Stimulated activated CD8-positive, alpha-beta memory T cell treated with anti-CD3 and anti-CD28 coated beads, Interleukin-2, amount 100 ng/mL, for 1 hour (primary cell): ENCODE measurements at places on chromosomes 5 and 9.
A peak's percentile ranks its signal among the peaks of the same experiment; 100 is the strongest.

- DNase-seq: no peak
Observed at GRCh38 chr5:160452036-160452435, 30.4 kb downstream of the PTTG1 start.

- no peak for DNase-seq
Observed at GRCh38 chr9:35690614-35691333, 1.0 kb upstream of the TPM2 start.

DNA sequence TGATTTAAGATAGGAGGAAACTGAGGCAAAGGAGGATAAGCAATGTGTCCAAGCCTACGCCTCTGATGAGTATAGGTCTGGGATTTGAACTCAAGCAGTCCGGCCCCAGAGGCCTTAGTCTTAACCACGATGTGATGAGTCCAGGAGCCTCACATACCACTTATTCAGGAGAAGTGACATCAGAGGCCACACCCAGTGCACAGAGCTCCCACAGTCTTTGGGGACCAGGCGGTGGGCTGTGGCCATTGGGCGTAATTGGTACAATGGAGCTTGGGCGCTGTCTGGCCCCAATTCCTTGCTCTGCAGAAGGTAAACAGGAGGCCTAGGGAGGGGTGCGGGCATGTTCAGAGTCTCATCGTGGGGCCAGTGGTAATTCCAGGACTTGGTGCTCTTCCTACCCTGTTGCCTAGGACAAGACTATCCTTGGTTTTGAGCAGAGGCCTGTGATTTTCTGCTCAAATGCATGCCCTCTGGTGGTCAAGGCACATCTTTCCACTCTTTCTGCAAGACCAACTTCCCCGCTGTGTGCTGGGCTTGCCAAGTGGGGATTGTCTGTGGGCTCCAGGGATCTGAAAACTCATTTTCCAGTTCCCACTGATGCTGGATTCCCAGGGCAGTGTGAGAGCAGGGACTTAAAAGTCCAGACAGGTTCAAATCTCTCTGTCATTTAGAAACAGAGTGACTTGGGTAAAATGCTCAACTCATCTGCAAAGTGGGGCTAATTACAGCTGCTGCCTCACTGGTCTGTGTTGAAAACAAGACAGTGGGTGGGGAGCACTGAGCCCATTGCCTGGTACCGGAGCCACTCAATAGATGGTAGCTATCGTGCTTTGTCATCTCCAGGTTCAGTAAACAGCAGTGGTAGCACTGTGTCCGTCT is 15.8 kb downstream of the NDST1 start:
- no peak for DNase-seq

GRCh38 chr5:58911270-58911669 is 328.4 kb downstream of the RAB3C start:
- DNase-seq: no peak

DNA sequence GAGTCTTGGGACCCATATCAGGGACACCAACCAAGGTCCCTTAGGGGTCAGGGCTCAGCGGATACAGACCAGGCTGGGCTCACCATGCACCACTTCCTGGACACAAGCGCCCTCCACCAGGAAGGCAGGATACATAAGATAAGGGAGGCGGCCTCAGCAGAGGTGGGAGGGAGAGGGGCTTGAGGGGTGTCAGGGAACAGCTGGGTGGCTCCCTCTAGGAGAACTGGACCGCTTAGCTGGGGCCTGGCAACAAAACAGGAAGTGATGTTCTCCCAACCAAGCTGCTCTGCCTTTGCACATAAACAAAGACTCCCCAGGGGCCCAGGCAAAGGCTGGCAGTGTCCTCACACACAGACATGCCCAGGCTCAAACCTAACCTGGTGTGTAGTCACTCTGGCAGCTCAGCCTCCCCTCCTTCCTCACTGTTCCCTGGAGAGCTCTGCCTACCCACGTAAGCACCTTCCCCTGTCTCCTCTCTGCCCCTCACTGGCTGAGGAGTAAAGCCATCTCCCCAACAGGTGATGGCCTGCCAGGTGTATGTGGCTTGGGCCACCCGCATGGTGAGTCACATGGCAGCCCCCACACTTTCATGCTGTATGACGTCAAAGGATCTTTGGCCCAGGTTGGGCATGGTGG is 5.8 kb upstream of the BICD2 start:
- no peak for DNase-seq

- no peak for DNase-seq
Observed at GRCh38 chr5:160361624-160362228, 8.7 kb downstream of the C1QTNF2 start.

DNA sequence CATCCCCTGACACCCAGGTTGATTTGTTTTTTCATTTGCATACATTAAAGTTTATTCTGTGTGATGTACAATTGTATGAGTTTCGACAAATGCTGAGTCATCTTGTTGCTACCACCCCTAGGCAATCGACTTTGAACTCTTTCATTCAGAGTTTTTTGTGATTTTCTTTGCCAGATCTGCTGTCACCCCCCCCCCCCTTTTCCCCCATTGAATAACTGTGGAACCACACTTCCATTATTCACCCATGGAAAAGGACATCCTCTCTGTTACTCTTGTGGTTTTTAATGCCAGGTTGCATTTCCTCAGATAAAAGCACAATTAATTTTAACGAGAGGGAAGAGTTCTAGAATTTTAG is 13.7 kb upstream of the FAM120AOS start:
- no peak for DNase-seq

- DNase-seq: no peak
Observed at GRCh38 chr5:118775790-118776499, 212.4 kb downstream of the DTWD2 start.

DNA sequence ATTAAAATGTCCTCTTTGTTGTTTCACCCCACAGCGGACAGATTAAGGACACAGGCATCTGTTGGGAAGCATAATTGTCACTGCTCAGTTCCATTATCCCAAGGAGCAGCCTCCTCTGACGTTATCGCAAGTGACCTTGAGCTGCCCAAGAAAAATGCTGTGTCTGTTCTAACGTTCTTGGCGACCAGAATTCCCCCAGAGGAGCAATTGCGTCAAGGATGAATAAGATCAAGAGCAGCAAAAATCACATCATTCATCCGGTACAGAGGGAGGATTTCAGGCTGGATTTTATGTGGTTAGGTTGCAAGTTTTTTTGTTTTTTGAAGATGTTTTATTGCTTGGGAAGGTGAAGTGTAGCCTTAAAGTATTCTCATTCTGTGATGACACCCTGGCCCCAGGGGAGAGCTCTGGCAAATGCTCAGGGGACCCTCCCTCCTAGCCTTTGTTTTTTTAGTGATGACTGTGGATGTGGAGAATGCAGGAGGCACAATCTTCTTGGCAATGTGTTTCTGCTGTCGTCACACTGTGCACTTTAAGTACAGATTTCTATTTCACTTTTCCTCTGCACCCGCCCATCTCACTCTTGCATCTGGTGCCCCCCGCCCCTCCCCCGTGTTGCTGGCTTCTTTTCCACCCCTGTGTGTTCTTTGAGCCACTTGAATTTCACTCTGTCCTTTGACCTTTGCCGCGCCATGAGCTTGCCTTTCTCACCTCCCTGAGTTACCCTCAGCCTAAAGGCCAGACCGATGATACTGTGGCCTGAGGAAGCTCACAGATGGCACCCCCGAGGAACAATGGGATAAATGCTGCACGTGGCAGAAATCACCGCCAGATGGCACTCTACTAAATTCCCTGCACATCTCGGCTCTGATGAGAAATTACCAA is 308.5 kb downstream of the RAB3C start:
- peak; percentile 43 for DNase-seq

- no peak for DNase-seq
Observed at GRCh38 chr5:17132444-17133083, 84.9 kb upstream of the BASP1 start.

- DNase-seq: no peak
Observed at GRCh38 chr9:127540664-127541041, 71.4 kb upstream of the STXBP1 start.

- no peak for DNase-seq
Observed at GRCh38 chr5:90985341-90985740, 397.8 kb downstream of the ARRDC3 start.

DNA sequence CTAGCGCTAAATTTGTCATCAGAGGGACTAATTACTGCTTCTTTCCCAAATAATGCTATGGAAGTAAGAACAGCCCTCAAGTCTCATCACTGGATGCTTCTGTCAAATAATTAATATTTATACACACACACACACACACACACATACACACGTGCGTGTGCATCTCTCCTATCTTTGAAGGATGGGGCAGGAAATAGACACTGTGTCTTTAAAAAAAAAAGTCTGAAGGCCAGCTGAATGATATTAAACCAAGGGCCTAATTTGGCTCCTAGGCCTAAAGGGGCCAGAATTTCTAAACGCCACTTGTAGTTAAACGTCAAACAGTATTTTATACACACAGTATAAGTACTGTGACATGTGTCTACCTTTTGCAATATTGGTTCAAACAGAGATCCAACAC is 3.3 kb downstream of the SLF1 start:
- DNase-seq: no peak

GRCh38 chr9:80789831-80790230 is 899.5 kb downstream of the TLE1 start:
- no peak for DNase-seq

DNA sequence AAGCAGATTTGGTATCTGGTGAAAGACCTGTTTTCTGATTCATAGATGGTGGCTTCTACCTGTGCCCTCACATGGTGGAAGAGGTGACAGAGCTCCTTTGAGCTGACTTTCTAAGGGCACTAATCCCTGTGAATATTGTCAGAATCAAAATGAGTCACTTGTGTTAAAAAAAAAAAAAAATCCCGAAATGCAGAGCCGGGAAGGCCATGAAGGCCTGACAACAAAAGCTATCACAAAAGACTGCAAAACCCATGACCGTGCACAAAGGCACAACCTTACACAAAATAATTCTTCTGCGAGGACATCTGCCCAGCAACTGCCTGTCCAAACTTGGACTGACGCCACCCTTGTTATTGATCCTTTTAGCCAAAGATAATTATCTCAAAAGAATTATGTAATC is 19.6 kb upstream of the UBTD2 start:
- DNase-seq: no peak

- no peak for DNase-seq
Observed at GRCh38 chr5:179805529-179806249, 977 bp downstream of the MGAT4B start.

- DNase-seq: no peak
Observed at GRCh38 chr9:134837529-134837928, 43.1 kb upstream of the FCN2 start.

DNA sequence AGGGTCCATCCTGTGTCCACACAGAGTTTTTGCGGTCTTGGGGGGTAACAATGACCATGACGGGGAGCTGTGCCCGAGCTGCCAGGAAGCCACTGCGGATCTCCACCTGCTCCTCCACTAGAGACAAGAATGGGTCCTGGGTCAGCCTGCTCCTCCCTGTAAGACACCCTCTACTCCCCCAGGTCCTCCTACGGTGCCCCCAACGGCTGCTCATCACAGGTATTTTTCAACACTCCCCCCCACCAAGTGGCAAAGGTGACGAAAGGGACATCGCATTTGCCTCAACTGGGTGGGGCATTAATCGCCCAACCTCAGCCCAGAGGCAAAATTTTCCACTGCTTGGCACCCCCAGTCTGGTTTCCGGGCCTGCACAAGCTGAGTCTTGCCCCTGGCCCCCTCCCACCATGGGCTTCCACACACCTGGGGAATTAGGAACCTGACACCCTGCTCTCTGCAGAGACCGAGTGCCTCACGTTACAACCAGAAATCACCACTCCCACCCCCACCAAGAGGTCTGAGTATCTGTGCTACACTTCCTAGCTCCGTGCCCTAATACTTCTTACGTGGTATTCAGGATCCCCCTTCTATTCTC is 9.6 kb downstream of the NOL6 start:
- no peak for DNase-seq
